ENCODE measurements at places on chromosomes 12 and 14.
A peak's percentile ranks its signal among the peaks of the same experiment; 100 is the strongest.

- no peak for DNase-seq
Measured at GRCh38 chr12:45655743-45656142, 73.8 kb upstream of the ARID2 start.

DNA sequence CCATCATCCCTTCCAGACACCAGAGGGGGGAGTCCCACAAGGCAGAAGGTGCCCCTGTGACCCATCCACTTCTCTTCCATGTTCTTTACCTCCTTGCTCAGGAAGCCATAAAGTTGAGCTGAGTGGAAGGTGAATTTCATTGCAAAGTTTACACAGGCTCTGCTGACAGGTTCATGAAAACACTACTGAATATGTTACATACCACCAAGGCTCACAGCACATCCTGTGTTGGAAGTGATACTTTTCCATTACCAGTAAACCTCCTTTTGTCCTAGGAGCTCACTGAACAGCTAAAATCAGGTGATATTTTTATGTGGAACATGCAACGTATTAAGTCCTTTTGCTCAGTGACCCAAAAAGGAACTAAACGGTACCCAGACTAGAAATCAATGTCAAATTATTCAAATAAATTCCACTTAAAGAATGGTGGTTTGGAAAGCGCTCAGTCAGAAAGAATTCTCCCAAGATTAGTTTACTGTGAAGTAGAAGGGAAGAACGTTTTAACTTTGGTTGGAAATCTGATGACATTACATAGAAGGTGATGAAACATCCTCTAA, 196.2 kb upstream of the NUDT4 start:
- DNase-seq, result no peak

- no peak for DNase-seq
Measured at GRCh38 chr12:46664761-46665287, 161.0 kb downstream of the SLC38A4 start.

- no peak for DNase-seq
Measured at GRCh38 chr12:32240162-32240561, 133.5 kb downstream of the BICD1 start.

DNA sequence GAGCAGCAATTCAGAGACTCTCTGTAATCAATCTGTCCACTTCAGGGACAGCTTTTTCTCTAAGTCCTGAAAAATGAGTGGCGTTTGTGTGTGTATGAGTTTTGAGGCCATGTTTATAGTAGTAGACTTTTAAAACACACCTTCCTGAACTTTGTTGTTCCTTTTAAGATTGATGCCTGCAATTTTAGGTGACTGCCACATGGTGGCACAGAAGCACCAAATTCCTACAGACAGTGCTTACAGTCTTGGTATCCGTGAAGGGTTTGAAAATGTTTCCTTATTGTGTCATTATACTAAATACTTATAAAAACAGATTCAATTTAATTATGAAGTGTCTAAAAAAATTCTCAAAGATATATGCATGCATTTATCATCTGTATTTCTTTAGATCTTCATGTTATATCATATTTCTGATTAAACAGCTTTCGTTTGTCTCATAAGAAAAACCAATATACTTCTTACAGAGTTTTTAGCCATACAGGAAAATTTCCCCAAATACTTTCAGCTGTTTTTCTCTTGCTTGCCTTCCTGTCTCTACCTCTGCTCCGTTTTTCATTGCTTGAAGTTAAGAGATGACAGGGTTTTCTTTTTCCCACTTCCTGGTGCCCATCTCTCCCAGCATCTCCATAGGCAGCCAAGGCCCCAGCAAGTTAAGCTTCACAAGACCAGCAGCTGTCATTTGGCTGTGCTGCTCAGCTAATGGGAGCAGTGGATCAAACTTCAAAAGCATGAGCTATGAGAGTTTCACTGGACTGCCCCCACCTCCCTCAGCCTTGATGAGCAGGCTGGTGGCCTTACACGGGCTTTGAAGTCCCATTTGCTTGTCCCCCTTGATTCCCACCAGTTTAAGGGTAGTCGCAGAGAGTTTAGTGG, 259.6 kb downstream of the AKAP6 start:
- no peak for DNase-seq

- no peak for DNase-seq
Measured at GRCh38 chr14:65847075-65847847, 434.7 kb downstream of the FUT8 start.

GRCh38 chr12:51753980-51754675, 94.4 kb downstream of the FIGNL2 start:
- DNase-seq, result no peak

DNA sequence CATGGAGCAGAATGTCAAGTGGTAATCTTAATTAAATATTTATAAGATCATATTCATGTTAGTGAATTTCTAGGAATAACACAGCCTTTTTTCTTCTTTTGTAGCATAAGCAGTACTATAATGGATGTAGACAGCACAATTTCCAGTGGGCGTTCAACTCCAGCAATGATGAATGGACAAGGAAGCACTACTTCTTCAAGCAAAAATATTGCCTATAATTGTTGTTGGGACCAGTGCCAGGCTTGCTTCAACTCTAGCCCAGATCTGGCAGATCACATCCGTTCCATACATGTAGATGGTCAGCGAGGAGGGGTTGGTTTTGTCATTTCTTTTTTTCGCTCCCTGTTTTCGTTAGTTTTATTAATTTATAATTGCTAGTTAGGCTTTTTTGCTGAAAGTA, 23.1 kb downstream of the AEBP2 start:
- peak; percentile 73 for DNase-seq

DNA sequence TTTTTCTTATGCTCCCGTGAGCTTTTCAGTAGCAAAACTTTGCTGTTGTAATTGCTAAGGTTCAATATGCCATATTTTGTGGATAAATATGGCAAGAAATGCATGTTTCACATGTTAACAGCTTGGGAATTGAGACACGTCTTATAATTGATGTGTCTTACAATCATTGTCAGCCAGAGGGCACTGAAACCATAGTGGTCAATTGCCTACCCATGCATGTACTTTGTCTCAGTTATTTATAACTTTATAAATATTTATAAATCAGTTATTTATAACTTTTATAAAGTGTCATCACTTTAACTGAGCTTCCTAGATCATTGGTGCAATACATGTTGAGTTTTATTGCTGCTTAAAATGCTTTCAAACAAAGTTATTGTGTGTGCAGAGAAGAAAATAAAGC, 82.0 kb downstream of the CATSPERB start:
- peak; percentile 39 for DNase-seq

DNA sequence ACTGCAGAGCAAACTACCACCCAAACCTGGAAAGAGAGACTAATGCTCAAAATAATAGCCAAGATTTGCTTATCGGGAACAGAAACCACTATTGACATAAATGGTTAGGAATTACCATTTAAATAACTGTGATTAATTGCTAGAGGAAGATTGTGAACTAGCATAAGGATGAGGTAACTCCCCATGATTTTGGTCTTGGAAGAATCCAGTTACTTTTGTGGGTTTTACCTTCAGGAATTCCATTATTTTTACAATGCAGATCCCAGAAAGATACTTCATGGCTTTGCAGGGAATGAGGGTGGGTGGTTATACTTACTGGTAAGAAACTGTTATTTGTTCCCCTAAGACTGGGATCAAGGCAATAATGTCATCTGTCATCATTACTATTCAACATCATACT, 652.9 kb upstream of the FLRT2 start:
- no peak for DNase-seq

DNA sequence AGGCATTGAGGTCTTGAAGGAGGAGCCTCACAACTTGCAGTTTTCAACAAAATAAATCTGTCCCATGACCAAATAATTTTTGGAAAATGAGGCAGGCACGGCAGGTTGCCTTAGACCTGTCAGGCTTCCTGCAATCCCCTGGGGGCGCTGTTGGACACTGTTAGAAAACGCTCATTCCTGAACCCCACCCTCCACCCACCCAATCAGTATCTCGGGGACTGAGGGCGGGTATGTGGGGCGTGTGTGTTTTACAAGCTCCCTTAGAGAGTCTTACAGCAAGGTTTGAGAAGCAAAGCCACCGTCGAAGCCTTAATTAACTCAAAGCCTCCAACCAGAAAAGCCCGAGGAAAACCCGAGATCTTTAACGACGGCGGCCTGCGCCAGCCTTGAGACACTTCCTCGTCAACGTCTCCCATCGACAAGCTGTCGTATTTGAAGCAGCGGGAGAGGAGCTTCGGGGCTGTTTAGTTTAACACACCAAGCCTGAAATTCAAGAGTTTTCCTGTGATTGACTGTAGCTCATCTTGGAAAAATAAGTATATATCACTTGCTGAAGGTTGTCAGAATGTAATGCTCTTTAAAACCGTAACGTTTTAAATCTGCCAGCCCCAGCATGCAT, 123.0 kb downstream of the GLT1D1 start:
- DNase-seq, result no peak

GRCh38 chr14:72568296-72568992, 325.5 kb downstream of the DPF3 start:
- no peak for DNase-seq

DNA sequence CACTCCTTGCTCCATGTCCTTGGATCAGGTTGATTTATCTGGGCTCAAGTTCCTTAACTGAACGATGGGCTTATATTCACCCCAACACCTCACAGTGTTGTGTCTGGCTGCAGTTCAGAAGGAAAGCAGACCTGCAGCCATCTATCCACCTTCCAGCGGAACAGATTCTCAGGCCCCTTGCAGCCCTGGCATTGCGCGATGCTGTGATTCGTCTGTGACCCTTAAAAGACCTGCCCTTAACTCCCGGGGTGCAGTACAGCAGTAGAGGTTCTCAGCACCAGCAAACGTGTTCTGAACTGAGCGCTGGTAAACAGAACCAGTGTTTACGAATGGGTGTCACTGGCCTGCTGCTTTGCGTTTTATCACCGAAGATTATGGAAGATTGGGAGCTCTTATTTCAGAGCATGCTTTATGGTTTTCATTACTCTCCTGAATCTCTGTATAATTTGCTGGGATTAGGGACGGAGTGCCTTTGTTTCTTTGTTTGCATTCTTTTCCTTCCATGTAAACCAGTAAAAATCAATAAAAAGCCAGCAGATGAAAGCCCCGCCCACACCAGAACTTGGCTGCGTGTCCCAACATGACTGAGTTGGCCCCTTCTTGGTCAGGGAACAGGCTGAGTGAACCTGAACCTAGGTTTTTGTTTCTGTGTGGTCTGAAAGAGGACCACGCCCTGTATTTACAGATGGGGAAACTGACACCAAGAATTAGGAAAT, 286.7 kb upstream of the CRY1 start:
- DNase-seq, result peak; percentile 86

DNA sequence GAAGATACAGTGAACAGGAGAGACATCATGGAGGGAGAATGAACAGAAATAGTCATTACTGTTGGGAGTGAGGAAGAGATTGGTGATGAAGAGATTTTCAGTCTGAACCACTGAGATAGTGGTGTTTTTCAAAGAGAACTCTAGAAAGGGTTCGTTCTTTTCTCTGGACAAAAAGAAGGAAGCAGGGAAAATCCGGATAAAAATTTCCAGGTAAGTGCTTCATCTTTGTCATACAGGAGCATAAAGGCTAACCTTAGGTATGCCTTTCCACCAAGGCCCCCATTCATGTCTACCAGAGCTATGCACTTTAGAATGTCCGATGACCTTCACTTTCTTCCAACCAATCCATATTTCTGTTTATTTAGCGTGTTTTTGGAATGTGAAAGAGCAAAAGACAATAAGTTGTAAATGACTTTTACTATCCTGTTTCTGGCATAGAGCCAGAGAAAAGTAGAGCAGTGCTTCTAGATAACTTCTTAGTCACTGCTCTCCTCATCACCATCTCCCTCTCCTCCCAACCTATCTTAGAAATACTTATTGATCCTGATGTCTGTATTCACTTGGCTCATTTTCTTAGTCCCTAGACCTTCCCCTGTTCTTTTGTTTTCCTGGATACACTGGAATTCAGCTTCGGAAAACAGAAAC, 116.5 kb downstream of the TTC6 start:
- no peak for DNase-seq

DNA sequence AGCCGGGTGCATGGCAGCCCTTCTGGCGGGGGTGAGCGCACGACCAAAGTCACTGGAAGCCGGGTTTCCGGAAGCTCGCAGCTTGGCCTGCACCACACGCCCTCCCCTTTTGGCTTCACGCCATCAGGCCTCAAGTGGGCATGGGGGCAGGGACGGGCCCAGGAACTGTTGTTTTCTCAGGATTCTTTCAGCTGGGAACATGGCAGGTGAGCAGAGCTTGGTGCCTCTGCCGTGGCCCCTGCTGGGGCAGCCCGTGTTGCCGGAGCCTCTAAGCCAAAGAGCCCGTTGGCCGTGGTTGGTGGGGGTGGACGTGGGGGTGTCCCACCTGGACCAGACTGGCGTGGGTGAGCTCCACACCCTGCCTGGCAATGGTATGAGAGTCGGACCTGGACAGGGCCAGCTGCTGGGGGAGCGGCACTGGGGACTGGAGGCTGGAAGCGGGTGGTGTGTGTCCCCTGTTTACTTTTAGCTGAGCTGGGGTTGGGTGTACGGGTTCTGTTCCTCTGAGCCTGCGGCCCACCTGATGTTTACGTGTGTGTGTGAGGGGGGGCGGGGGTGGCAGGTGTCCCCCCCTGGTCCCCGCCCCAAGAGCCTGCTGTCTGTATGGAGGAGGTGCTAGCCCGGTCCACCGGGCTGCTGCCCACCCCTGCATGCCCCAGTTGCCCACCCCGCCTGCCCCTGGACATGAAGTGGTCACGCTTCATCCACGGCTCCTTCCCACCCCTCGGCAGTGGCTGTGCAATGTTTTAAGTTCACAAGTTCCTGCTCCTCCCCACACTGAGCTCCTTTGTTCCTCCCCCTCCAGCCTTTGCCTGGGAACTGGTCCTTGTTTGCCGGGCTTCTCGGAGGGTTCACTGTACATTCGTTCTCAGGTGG, 28.7 kb upstream of the PLD4 start:
- peak; percentile 97 for DNase-seq

GRCh38 chr14:93643127-93643526, 145.2 kb downstream of the PRIMA1 start:
- no peak for DNase-seq

DNA sequence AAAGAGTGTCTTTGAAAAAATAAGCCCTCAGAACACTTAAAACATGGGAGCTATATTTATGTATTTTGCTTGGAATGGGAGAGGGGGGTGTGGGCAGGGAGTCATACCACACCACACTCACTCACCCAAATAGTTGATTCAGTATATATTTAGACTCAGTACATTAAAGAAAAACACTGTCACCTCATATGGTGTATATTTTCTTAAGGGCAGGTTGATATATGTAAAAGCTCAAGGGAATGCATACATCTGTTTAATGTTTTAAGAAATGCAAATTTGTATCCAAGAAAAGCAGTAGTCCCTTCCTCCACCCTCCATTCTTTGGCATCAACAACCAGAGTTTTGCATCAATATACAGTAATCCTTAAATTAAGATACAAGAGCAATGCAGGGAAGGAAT, 1.4 kb downstream of the NFYB start:
- DNase-seq, result peak; percentile 9

GRCh38 chr12:40240779-40241178, 16.0 kb downstream of the LRRK2 start:
- DNase-seq, result no peak

GRCh38 chr14:67644428-67644827, 24.7 kb downstream of the ARG2 start:
- no peak for DNase-seq

GRCh38 chr12:104873374-104873773, 84.7 kb downstream of the SLC41A2 start:
- DNase-seq, result no peak

DNA sequence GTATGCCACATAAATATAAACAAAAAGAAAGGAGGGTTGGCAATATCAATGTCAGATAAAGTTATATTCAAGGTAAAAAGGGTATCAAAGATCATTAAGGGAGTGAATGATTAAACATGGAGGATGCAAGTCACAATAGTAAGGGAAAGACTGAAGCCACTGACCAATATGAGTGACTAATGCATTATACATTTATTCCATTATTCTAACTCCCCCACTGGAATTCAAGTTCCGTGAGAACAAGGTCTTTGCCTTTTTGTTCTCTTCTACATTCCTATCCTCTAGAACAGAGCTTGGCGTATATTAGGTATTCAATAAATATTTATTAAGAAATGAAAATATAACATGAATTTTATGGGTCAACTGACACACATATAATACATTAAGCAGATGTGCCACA, 30.7 kb downstream of the MAP4K5 start:
- no peak for DNase-seq
